ENCODE measurements at places on chromosomes 4 and X.

DNA sequence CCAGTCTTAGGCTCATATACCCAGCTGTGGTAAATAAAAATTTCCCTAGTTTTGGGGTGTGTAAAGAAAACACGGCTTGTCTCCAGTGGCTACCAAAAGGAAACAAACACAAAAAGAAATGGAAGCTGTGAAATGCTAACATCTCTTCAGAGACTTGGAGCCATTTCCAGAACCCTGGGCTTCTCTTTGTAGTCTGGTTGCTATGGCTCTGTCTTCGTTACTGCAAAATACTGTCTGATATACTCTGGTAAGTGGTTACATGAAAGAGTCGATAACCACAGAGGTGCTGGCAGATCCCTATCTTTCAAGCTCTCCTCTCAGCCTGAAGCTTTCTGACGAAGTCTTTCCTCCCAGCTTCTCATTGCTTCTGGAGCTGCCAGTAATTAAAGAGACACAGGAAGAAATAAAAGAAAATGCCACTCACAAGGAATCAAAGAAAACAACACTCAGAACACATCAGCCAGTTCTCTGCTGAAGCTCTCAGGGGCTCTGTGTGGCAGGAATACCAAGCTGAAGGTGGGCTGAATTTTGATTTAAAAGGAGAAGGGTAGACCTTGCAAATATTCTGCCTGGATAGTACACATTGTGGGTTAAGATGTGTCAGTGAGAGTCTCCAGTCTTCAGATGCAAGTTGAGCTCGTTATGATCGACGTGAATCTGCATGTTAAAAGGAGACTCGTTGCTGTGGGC is 107.6 kb upstream of the FAM9C start:
- peak; percentile 66 for DNase-seq

- peak; percentile 9 for DNase-seq
These were observed 12.8 kb downstream of the CTBP1 start for GRCh38 chr4:1236103-1236641.

DNA sequence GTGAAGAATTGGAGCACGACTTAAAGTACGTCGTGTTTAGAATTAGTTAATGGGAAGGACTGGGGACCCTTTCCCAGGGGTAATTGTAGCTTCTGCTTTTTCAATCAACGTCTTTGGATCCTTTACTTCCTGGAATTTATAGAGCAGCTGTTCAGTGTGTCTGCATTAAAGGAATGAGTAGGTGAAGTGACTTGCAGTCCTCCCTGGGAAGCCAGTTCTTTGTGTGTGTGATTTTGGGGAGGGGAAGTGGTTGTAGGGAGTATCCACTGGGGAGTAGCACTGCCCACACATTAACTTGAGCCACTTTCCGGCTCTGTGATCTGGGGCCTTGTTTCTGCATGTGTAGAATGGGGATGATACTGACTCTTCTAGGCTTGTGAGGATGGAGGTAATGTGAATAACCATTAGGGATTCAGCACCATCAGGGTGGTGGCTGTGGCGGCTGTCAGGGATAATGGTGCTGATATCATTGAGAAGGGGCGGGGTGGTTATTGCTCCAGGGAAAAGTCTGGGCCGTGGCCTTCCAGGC is 54.7 kb downstream of the TMEM131L start:
- DNase-seq = no peak

GRCh38 chrX:2484721-2485648 is 15.8 kb downstream of the DHRSX start:
- DNase-seq = no peak

GRCh38 chr4:91031761-91032160 is 904.6 kb downstream of the CCSER1 start:
- no peak for DNase-seq

DNA sequence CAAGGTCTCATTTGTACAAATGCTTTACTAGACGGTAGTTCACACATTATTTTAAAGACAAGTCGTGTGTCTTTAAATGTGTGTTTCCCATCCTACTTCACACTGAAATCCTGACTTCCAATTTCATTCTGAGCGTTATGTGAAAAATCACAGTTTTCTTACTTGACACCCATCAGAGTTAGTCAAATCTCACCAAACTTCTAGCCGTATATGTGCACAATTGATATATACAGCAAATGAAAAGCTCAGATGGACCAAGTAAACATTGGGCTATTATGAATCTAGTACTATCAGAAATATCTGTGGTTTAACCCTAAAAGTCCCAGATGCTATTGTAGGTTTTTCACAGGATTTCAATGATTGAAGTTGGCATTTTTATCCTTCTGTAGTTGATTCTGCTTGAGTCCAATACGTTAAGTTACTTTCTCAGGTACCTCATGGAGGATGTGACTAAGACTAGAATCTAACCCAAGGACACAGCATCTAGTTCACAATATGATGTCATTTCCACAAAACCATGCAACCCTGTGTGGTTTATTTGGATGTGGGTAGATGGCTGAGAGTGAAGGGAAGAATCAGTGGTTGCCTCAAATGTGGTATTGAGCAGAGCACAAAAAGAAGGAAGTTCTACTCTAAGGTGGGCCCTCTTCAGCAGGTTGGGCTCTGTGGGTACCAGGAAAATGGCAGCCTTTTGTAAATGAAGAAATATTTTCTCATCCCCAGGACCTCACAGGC is 22.1 kb upstream of the TRIM60 start:
- DNase-seq = no peak

DNA sequence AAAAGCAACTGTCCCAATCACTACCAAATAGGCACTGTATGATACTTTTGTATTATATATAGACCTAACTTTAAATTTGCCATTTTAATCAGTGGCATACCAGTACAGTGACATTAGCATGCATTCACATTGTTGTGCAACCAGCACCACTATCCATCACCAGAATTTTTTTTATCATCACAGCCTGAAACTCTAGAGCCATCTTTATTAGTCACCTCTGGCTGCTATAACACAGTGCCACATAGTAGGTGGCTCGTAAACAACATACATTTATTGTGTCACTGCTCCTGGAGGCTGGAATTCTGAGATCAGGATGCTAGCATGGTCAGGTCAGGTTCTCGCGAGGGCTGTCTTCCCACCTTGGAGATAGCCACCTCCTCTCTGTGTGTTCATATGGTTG is 188.4 kb upstream of the GALNT7 start:
- DNase-seq = no peak

DNA sequence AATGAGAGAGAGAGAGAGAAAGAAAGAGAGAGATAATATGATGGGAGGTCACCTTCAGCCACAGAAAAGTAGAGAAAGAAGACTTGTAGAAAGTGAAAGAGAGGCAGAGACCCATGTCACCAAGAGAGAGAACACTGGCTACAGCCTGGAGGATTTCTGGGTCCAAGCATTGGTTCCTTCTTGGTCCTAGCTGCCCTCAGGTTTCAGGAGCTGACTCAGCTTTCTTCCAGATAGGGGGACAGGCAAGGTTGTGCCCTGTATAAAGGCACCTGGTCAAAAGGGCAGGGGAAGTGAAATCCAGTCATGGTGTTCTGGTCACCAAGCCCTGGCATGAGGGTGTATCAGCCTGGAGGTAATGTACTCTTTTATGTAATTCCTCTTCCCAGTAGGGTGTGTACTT is 47.5 kb upstream of the XK start:
- DNase-seq = no peak

- DNase-seq = no peak
These were observed 81.7 kb upstream of the CHRDL1 start for GRCh38 chrX:110877326-110877725.

DNA sequence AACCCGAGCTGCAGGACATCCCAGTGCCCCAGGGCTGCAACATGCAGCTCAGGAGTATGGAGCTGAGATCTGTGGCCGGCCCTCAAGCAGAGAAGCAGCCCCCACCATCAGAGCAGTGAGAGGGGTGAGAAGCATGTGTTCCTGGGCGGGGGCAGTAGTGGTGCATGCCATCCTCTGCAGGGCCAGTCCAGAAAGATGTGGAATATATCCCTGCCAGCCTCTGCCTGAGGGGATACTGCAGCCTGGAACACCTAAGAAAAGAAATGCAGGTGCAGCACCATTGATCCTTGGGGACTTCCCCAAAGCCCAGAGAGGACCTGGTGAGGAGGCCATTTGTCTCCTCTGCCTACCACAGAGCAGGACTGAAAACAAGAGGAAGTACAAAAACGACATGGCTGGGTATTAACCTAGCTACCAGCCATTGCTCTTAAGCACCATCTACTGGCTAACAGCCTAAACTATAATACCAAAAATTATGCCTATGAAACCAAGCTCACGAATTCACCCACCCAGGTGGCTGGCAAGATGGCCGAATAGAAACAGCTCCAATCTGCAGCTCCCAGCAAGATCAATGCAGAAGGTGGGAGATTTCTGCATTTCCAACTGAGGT is 158.8 kb downstream of the ADGRA3 start:
- DNase-seq = no peak

- no peak for DNase-seq
These were observed 46.6 kb upstream of the MAGEC2 start for GRCh38 chrX:142251680-142252079.

DNA sequence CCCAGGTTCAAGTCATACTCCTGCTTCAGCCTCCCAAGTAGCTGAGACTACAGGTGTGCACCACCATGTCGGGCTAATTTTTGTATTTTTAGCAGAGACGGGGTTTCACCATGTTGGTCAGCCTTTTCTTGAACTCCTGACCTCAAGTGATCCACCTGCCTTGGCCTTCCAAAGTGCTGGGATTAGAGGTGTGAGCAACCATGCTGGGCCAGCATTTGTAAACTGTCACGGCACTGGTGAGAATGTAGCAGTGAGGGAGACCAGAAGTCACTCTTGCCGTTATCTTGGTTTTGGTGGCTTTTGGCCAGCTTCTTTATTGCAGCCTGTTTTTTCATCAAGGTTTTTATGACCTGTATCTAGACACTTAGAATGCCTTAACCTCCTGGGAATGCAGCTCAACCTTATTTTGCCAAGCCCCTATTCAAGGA is 22.4 kb downstream of the PCDH18 start:
- no peak for DNase-seq

DNA sequence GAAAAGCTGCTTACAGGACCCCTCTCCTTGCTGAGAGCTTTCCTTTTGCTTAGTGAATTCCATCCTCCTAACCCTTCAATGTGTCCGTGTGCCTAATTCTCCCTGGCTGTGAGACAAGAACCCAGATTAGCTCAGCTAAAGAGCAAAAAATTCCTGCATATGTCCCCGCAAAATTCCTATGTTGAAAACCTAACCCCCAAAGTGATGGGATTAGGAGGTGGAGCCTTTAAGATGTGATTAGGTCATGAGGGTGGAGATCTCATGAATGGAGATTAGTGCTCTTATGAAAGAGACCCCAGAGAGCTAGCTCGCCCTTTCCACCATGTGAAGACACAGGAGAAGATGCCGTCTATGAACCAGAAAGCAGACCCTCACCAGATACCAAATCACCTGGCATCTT is 503.0 kb upstream of the DIAPH2 start:
- no peak for DNase-seq

GRCh38 chr4:95701500-95702170 is 138.3 kb upstream of the PDHA2 start:
- no peak for DNase-seq

- no peak for DNase-seq
These were observed 5.2 kb downstream of the YIPF6 start for GRCh38 chrX:68503836-68504636.

Measured in CD4-positive, alpha-beta T cell treated with Interleukin-15 for 1 hour (primary cell).